ENCODE measurements at places on chromosomes 2 and 18. TPM values are rescaled to one million over a fixed set of nuclear protein-coding genes. Genes with fewer than 3 reads are reported as not detected.

Gene KCNG2
- total RNA-seq, result not detected

Gene SP140L
- total RNA-seq, result 91.6 TPM

Gene GALNT14
- total RNA-seq, result 0.36 TPM

Gene PELI1
- total RNA-seq, result 27.8 TPM

Gene POTEI
- not detected for total RNA-seq
